Peyer's patch (tissue), 4 donors: ENCODE measurements at places on chromosomes 2 and 18. TPM values are rescaled to one million over a fixed set of nuclear protein-coding genes. Genes with fewer than 3 reads are reported as not detected.

Gene ATP8B1
- 115 TPM for total RNA-seq

Gene SCN2A
- 0.54 TPM for total RNA-seq

- no peaks in the 10 kb centered on the region for H3K27me3 ChIP-seq
- H3K36me3 ChIP-seq, result no peaks in the 10 kb centered on the region
- H3K4me1 ChIP-seq, result peaks cover 5% of the 10 kb centered on the region
Measured at GRCh38 chr18:48818329-48819254, 132.2 kb downstream of the SMAD7 start.

DNA sequence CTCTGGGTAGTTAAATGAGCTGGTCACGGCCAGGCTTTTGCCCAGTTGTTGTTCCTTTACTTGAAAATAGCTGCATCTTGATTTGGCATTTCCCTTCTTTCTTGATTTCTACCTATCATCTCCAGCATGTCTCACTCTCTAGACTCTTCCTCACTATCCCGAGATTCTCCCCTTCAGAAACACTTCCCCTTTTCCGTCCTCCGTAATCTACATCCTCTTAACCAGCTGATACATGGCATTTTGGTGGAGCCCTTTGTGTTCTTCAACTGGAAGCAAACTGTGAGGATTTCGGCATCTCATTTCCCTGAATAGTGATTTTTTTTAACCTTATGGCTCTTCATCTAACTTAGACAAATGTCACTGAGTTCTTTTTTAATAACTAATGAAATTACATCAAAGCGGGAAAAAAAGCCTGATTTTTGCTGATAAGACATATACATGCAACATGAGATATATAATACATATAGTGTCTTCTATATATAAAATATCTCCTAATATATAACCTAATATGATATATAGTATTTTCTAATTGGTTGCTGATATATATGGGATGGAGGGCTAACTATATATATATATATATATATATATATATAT, 220.2 kb upstream of the RASGRP3 start:
- no peaks in the 10 kb centered on the region for H3K36me3 ChIP-seq
- no peak for DNase-seq
- H3K4me3 ChIP-seq, result no peak overlapping the region
- H3K4me1 ChIP-seq, result no peaks in the 10 kb centered on the region

Gene LIMS3
- total RNA-seq, result 1.1 TPM

- no peak overlapping the region for H3K4me3 ChIP-seq
- no peaks in the 10 kb centered on the region for H3K27me3 ChIP-seq
Measured at GRCh38 chr18:61572871-61573270, 239.6 kb downstream of the CDH20 start.

GRCh38 chr2:237320801-237321560, 93.0 kb downstream of the COL6A3 start:
- H3K4me3 ChIP-seq, result no peak overlapping the region
- DNase-seq, result peak; percentile 67
- no peaks in the 10 kb centered on the region for H3K36me3 ChIP-seq
- no peaks in the 10 kb centered on the region for H3K4me1 ChIP-seq
- peak overlapping the region; percentile 77 for H3K27ac ChIP-seq

GRCh38 chr2:203817147-203817546, 50.4 kb upstream of the CTLA4 start:
- H3K4me1 ChIP-seq, result peaks cover 8% of the 10 kb centered on the region
- no peak for DNase-seq
- no peak overlapping the region for H3K27ac ChIP-seq
- H3K27me3 ChIP-seq, result no peaks in the 10 kb centered on the region
- no peak overlapping the region for H3K4me3 ChIP-seq

GRCh38 chr2:35790292-35790691, 565.3 kb upstream of the CRIM1 start:
- no peak for DNase-seq
- H3K4me3 ChIP-seq, result no peak overlapping the region
- no peaks in the 10 kb centered on the region for H3K27me3 ChIP-seq

- peak overlapping the region; percentile 48 for H3K4me3 ChIP-seq
- H3K27me3 ChIP-seq, result peaks cover 5% of the 10 kb centered on the region
- H3K36me3 ChIP-seq, result no peaks in the 10 kb centered on the region
- DNase-seq, result no peak
- peaks cover 43% of the 10 kb centered on the region for H3K4me1 ChIP-seq
Measured at GRCh38 chr2:10119601-10120157, 2.9 kb upstream of the RRM2 start.

- H3K27ac ChIP-seq, result peak overlapping the region; percentile 69
- no peaks in the 10 kb centered on the region for H3K27me3 ChIP-seq
- H3K4me1 ChIP-seq, result no peaks in the 10 kb centered on the region
- no peaks in the 10 kb centered on the region for H3K36me3 ChIP-seq
Measured at GRCh38 chr18:55779691-55780585, 191.9 kb upstream of the TCF4 start.

- no peak for DNase-seq
- no peak overlapping the region for H3K27ac ChIP-seq
- H3K4me3 ChIP-seq, result no peak overlapping the region
- no peaks in the 10 kb centered on the region for H3K27me3 ChIP-seq
Measured at GRCh38 chr2:65663831-65664407, 231.5 kb upstream of the SPRED2 start.

DNA sequence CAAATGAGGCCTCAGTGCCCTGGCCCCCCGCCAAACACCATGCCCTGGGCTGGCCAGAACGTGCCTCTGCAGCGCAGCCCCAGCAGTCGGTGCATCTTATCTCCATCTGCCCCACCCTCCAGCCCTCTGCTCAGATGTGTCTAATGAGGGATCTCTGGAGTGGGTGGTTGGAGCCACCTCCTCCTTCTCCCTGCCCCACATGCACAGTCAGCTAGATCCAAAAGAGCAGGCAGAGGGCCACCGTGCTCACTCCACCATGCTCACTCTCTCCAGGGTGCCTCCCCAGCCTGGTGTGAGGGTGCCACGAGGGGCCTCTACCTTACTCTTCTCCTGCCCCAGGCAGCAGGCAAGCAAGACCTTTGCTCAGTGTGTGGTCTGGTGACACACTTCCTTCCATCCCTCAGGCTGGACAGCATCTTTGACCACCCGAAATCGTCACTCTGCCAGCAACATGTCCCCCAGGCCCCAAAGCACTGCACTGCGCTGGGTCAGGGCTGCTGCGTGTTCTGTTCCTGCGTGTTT, 266.1 kb upstream of the HDAC4 start:
- no peak for DNase-seq
- no peaks in the 10 kb centered on the region for H3K27me3 ChIP-seq
- no peak overlapping the region for H3K4me3 ChIP-seq
- no peak overlapping the region for H3K27ac ChIP-seq

Gene CNGA3
- not detected for total RNA-seq

- no peaks in the 10 kb centered on the region for H3K27me3 ChIP-seq
- H3K4me1 ChIP-seq, result no peaks in the 10 kb centered on the region
- no peaks in the 10 kb centered on the region for H3K36me3 ChIP-seq
- H3K4me3 ChIP-seq, result no peak overlapping the region
Measured at GRCh38 chr18:46624127-46624526, 32.9 kb downstream of the LOXHD1 start.

DNA sequence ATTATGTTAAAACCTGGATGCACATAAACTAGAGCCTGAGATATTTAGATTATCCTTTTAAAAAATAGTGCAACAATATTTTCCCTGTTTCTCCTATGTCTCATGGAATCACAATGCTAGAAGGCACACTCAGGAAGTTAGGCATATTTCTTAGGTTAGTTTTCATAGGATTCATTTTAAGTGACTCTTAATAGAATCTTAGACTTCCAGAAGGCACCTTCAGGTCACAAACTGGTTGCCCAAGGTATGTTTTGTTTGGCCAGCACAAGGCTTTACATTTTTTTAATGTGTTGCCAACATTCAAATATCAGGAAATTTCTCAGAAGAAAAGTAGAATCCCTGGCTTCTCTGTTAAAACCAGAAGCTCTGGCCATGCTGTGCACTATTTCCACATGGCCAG, 129.3 kb downstream of the LNPK start:
- no peak overlapping the region for H3K4me3 ChIP-seq
- DNase-seq, result no peak
- no peaks in the 10 kb centered on the region for H3K4me1 ChIP-seq
- H3K27me3 ChIP-seq, result no peaks in the 10 kb centered on the region

DNA sequence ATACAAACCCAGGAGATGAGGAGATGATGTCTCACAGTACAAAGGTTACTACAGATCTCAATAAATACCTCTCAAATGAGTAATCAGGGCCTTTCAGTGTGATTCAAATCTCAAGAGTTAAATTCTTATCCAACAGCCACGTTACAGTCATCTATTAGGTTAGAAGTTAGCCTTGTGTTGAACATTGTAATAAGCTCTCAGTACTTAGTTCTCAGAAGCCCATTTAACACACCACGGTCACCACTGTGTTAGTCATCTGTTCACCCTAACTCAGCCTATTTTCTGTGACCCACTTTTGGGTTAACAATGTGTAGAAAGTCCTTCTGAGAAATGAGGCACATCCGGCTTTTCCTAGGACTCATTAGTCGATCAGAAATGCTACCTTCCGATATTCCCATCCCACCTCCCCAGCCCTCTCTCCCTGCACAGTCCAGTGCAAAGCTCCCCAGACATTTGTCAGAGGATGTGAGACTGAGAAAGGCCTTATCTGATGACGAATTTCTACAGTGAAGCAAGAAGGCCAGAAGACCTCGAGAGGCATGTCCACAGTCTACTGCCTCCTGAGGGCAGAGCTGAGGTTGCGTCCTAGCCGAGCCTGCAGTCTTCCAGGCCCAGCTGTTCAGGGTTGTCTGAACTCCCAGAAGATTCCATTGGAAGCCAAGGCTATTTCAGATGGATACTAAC, 92.6 kb downstream of the ACTR2 start:
- H3K27me3 ChIP-seq, result no peaks in the 10 kb centered on the region
- peak overlapping the region; percentile 22 for H3K27ac ChIP-seq
- peaks cover 5% of the 10 kb centered on the region for H3K4me1 ChIP-seq
- no peaks in the 10 kb centered on the region for H3K36me3 ChIP-seq
- DNase-seq, result no peak

DNA sequence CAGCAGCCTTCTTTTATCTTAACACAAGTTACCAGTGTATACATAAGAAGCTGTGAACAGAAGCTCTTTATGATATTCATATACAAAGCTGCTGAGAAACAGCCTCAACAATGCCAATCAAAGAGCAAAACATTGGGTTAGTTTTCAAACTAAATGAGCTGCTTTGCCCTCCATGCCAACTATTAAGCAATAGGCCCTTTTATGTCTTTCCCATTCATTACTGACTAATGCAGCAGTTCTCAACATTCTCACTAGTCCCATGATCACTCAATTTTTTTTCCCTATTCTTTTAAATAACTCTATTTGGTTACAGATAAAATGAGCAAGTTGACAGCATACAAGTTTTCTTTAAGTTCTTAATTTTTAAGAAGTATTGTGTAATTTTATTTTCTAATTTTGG, 57.9 kb upstream of the FRZB start:
- no peak overlapping the region for H3K4me3 ChIP-seq
- no peaks in the 10 kb centered on the region for H3K4me1 ChIP-seq

Gene CTAGE1
- not detected for total RNA-seq

Gene SCYGR4
- not detected for total RNA-seq

Gene EMX1
- 1.1 TPM for total RNA-seq

Gene LHCGR
- total RNA-seq, result not detected

Gene FEV
- total RNA-seq, result not detected

GRCh38 chr18:59633961-59634485, 63.2 kb downstream of the CCBE1 start:
- no peaks in the 10 kb centered on the region for H3K27me3 ChIP-seq
- H3K4me1 ChIP-seq, result no peaks in the 10 kb centered on the region
- H3K4me3 ChIP-seq, result no peak overlapping the region
- no peaks in the 10 kb centered on the region for H3K36me3 ChIP-seq
- no peak for DNase-seq

- no peak overlapping the region for H3K4me3 ChIP-seq
- DNase-seq, result no peak
- no peaks in the 10 kb centered on the region for H3K27me3 ChIP-seq
- no peaks in the 10 kb centered on the region for H3K4me1 ChIP-seq
- H3K36me3 ChIP-seq, result no peaks in the 10 kb centered on the region
- no peak overlapping the region for H3K27ac ChIP-seq
Measured at GRCh38 chr2:240593026-240593702, 6.6 kb downstream of the CAPN10 start.

- DNase-seq, result no peak
- no peak overlapping the region for H3K4me3 ChIP-seq
- H3K4me1 ChIP-seq, result no peaks in the 10 kb centered on the region
- H3K27ac ChIP-seq, result no peak overlapping the region
- no peaks in the 10 kb centered on the region for H3K27me3 ChIP-seq
Measured at GRCh38 chr2:102253140-102253752, 58.1 kb upstream of the IL1RL1 start.

Gene PROM2
- total RNA-seq, result 13.1 TPM

Gene AQP4
- 1.5 TPM for total RNA-seq

- no peaks in the 10 kb centered on the region for H3K27me3 ChIP-seq
- peaks cover 7% of the 10 kb centered on the region for H3K4me1 ChIP-seq
- H3K4me3 ChIP-seq, result peak overlapping the region; percentile 52
- no peak for DNase-seq
Measured at GRCh38 chr18:2907550-2908135, 60.8 kb downstream of the EMILIN2 start.

GRCh38 chr2:217658806-217659205, 344.0 kb downstream of the TNS1 start:
- H3K36me3 ChIP-seq, result no peaks in the 10 kb centered on the region
- no peaks in the 10 kb centered on the region for H3K4me1 ChIP-seq
- H3K27ac ChIP-seq, result no peak overlapping the region

- no peak for DNase-seq
- no peak overlapping the region for H3K27ac ChIP-seq
- H3K36me3 ChIP-seq, result no peaks in the 10 kb centered on the region
- H3K4me1 ChIP-seq, result peaks cover 12% of the 10 kb centered on the region
- no peak overlapping the region for H3K4me3 ChIP-seq
Measured at GRCh38 chr2:128264881-128265607, 53.6 kb downstream of the HS6ST1 start.

DNA sequence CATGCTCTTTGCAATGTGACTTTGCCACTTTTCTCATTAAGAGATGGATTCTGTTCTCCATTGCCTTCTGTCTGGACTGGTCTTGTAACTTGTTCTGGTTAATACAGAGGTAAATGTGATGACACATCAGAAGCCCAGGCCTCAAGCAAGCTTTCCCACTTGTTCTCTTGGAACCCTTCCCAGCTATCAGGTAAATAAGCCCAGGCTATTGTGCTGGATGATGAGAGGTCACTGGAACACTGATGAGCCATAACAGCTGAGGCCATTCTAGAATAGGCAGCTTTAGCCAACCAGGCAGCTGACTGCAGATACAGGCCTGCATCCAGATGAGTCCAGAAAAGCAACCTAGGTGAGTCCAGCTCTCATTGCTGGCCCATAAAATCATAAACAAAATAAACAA, 1007.0 kb upstream of the ACVR2A start:
- H3K4me1 ChIP-seq, result no peaks in the 10 kb centered on the region
- H3K4me3 ChIP-seq, result no peak overlapping the region
- H3K27me3 ChIP-seq, result no peaks in the 10 kb centered on the region
- no peak overlapping the region for H3K27ac ChIP-seq
- no peaks in the 10 kb centered on the region for H3K36me3 ChIP-seq

GRCh38 chr2:240524963-240525718, 32.6 kb downstream of the ANKMY1 start:
- H3K36me3 ChIP-seq, result no peaks in the 10 kb centered on the region
- no peaks in the 10 kb centered on the region for H3K27me3 ChIP-seq
- DNase-seq, result no peak
- no peak overlapping the region for H3K4me3 ChIP-seq
- no peak overlapping the region for H3K27ac ChIP-seq

Gene SCYGR5
- total RNA-seq, result not detected

- no peak for DNase-seq
- H3K4me1 ChIP-seq, result no peaks in the 10 kb centered on the region
- H3K4me3 ChIP-seq, result no peak overlapping the region
- H3K27me3 ChIP-seq, result no peaks in the 10 kb centered on the region
- no peaks in the 10 kb centered on the region for H3K36me3 ChIP-seq
Measured at GRCh38 chr2:165586019-165586418, 116.5 kb downstream of the CSRNP3 start.

Gene MBOAT2
- 33.0 TPM for total RNA-seq

GRCh38 chr2:27118525-27119329, at the start of gene CGREF1:
TSS of gene CGREF1 (minus strand) at chr2:27119128. CDS start at chr2:27104366, 14,762 bp downstream.
- H3K27me3 ChIP-seq, result peaks cover 5% of the 10 kb centered on the region
- H3K27ac ChIP-seq, result no peak within 1 kb of the TSS
- H3K4me3 ChIP-seq, result peak within 1 kb of the TSS; percentile 13
- H3K36me3 ChIP-seq, result no peaks in the 10 kb centered on the region
- DNase-seq, result no peak
